ENCODE measurements at places on chromosomes 7 and 10.

DNA sequence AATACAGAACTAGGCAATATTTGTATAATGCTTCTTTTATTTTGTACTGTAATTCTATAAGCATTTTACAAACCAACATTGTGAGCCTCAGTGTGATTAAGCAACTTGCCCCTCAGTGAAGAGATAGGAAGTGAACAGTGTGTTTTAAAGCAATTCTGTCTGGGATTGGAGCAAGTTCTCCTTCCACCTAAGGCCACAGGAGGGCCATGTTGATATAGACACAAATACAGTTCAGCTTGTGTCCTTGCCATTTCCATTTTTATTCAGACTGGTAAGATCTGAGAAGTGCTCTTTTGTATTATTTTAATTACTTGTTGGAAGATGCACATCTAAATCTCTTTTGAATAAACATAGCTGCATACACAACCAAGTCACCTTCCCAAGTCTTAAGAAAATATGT lies 416.3 kb upstream of the COBL start:
- DNase-seq: no peak

DNA sequence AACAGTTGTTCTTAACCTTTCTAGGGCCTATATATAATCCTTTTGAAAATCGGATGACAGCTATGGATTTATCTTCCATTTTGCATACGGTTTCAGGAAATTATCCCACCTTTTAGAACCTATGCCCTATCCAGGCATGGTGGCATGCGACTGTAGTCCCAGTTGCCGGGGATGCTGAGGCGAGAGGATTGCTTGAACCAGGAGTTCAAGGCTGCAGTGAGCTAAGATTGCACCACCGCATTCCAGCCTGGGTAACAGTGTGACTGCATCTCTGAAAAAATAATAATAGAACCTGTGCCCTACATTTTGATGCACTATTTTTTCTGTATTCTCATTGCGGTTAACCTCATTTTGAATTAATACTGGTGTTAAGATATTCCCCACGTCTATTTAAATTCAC lies 11.6 kb downstream of the CCAR1 start:
- no peak for DNase-seq

GRCh38 chr10:75211007-75211691 lies 553 bp downstream of the VDAC2 start:
- no peak for DNase-seq

- DNase-seq: no peak
These were observed 4.6 kb upstream of the ADRA2A start for GRCh38 chr10:111072232-111072631.

GRCh38 chr10:3969876-3970666 lies 185.1 kb upstream of the KLF6 start:
- no peak for DNase-seq

- no peak for DNase-seq
These were observed 277.1 kb upstream of the KLF6 start for GRCh38 chr10:4062072-4062471.

- DNase-seq: no peak
These were observed 72.7 kb downstream of the LHPP start for GRCh38 chr10:124534231-124534798.

- DNase-seq: no peak
These were observed at the start of gene PTPRZ1 for GRCh38 chr7:121872831-121873288. TSS of gene PTPRZ1 (plus strand) at chr7:121873161. CDS start at chr7:121873500, 339 bp downstream.

GRCh38 chr10:105502058-105502457 lies 861.0 kb downstream of the SORCS3 start:
- no peak for DNase-seq

DNA sequence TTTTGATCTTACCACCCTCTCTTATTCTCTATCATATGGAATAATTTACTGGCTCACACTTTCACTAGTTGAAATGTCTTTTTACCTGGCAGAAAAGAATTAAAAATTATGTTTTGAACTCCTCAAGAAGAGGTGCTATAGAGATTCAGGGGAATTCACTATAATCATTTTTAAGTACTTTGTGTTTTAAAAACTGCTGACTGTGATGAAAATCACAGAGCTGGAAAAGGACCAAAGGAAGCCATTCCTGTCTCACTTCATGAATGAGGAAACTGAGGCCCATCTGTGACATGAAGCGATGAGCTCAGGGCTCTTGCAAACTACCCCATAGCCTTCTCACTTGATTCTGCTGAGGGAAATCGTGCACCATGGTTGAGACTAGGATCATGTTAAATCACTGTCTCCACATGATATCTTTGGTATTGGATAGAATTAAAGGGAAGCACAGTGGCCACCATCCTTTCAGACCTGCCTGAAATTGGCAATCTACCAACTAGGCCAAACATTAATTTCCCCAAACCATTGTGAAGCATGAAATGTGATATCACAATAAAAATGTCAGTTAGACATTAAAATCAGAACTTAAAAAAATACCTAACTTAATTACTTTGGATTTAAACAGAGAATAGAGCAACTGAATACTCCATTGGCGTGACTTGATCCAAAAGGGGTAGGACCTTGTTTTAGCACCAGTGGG lies 141.0 kb downstream of the FZD1 start:
- DNase-seq: no peak

DNA sequence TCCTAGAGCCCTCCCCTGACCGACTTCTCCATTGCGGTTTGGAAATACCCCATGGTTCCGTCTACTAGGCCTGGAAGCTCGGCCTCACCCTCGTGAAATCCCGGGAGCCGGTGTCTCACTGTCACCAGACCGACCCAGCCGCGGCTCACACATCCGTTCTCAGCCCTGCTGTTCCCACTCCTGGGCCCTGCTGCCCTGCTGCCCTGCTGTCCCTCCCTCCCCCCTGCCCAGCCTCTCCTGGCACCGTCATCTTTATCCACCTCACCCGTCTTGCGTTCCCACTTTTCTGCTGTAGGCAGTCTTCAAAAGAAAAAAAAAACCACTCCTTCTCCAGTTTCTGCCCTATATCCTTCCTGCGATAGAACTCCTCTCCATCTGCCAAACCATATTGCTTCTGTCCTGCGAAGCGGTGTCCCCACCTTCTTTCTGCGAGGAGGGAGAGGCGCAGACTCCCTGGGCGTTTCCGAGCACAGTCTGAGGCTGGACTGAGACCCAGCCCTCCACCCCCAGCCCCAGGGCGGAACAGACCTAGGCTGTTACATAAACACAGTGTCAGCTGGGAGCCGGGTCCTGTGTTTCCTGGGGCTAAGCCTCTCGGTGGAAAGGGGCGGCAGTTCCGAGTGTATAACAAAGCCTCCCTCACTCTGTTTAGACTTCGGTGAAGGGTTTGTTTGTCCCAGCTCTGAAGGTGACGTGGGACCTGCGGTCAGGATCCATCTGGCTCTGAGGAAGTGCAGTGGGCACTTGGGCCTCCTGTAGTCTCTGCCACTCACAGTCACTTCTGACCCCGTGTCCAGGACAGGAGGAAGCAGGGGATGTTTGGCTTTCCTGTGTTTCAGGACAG lies 2.8 kb downstream of the AGAP3 start:
- no peak for DNase-seq

DNA sequence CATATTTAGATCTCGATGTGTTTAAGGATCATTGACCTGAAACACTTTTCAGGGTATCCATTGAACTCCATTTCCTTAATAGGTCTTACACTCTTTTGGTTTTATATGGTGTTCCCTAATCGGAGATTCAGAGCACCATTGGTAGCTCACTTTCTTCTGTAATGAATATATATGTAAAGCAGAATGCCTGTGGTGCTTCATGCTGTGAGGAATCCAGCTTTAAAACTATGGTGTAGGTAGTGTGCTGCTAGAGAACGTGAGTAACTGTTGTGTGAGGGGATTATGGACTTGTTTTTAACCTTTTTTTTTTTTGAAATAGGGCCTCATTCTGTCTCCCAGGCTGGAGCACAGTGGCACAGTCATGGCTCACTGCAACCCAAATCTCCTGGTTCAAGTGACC lies 376.9 kb upstream of the LRGUK start:
- no peak for DNase-seq

DNA sequence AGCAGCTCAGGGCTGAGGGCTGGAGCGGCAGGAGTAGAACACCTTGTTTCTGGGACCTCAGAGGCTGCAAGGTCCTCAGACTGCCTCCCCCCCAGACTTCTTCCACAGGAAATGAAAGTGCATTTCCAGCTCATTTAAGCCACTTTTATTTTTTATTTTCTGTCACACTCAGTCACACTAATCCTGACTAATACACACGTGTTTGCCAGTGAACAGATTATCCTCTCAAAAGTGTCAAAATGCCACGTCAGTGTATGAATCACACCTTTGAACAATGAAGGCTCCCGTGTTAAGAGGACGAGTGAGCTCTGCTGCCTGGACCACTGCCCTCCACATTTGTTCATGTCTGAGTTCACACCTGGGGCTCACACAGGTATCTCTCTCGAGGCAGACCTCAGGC lies 488.5 kb downstream of the DNAJB6 start:
- no peak for DNase-seq

DNA sequence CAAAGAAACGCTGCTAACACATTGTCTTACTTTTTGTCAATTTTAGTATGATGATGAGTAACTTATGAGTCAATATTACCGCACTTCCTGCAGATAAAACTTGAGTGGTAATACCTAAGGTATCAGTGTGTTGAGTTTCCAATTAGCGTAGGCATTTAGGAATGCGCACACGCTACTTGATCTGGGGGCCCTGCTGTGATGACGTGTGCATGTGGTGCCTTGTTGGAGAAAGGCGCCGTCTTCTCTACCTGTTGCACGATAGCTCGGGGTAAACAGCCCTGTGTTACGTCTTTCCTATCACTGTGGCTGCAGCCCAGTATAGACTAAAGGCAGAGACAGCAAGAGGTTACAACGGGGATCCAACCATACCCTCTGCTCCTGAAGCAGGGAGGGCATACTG lies 476.8 kb upstream of the ADARB2 start:
- no peak for DNase-seq

GRCh38 chr7:43758029-43758821 lies at the start of gene BLVRA:
TSS of gene BLVRA (plus strand) at chr7:43758680. CDS start at chr7:43771159, 12,479 bp downstream.
- peak; percentile 48 for DNase-seq

- no peak for DNase-seq
These were observed 101.6 kb downstream of the NPSR1 start for GRCh38 chr7:34759477-34760125.

GRCh38 chr10:103816431-103816830 lies 38.9 kb downstream of the SH3PXD2A start:
- DNase-seq: no peak

GRCh38 chr10:79074732-79075131 lies 6.0 kb downstream of the ZMIZ1 start:
- DNase-seq: no peak

- no peak for DNase-seq
These were observed 19.3 kb downstream of the OR6B1 start for GRCh38 chr7:144019457-144019856.

DNA sequence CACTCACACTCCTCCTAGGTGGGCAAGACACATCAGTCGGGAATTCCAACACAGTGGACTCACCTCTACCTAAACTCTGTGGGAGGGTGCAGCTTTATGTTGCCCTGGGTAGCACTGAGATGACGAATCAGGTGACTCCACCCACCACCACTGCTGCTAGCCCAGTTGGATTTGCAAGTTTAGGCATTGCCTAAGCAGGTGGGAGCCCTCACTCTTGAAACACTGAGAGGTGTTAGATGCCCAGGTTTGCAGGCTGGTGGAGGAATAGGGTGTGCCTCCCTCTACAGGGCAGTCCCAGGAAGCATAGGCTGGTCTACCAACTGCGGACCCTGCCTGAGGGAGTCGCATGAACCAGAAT lies 708.9 kb downstream of the POM121L12 start:
- no peak for DNase-seq

DNA sequence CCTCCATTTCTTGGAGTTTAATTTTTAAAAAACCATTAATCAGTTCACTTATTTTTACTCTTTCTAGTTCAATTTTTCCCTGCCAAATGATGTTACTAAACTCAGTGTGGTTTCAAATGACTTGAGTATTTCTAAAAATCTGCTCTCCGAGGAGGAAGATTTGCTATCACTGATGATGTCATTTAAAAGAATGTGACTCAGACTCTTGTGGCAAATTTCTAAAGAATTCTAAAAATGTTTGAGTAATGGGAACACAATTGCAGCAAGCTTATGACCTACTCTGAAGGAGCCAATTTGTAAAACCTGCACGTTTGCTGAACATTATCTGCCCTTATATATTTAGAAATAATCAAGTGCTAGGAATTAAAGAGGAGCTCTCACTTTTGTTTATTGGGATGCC lies 88.6 kb downstream of the SPAG6 start:
- DNase-seq: no peak

DNA sequence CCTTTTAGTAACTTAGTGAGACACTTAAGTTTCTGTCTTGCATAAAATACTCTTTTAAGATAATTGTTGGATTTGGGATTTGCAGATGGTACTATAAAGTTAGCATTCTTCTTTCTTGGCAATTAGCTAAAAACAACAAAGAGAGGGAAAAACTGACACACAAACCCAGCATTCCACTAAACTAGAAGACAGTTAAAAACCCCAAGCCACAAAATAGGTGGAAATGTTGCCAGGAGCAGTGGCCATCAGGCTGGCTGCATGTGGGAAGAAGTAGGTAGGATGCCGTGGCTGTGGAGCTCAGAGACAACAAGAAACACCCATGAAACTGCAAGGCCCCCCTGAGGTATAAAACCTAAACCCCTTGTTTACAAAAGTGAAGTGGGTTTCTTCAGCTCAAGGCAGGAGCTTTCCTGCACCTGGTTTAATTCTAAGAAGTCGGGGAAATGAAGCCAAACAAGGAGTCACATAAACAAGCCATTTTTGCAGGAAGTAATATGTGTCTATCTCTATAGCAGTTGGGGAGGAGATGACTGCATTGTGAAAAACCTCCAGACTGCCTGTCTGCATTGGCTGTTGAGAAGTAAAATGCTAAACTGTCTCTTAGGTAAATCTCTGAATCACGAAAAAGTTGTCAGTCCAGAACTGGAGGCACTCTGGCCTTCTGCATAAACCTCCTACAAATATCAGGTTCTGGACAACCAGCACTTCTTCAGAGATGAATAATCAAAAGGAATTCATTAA lies 9.5 kb downstream of the RAB18 start:
- no peak for DNase-seq

DNA sequence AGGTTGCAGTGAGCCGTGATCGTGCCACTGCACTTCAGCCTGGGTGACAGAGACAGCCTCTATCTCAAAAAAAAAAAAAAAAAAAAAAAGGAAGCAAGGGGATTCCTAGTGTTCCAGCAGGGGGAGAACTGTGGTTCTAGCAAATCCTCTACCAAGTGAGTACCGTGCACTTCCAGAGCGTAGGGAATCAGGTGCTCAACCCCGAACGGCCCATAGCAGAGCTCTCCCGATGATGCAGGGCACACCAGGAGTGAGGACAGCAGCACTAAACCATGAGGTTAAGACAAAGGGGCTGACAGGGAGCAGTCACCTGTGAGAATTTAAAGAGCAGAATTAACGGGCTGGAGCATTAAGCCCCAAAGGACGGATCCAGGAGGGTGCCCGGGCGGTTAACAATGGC lies 173.6 kb downstream of the PTPRN2 start:
- DNase-seq: no peak

DNA sequence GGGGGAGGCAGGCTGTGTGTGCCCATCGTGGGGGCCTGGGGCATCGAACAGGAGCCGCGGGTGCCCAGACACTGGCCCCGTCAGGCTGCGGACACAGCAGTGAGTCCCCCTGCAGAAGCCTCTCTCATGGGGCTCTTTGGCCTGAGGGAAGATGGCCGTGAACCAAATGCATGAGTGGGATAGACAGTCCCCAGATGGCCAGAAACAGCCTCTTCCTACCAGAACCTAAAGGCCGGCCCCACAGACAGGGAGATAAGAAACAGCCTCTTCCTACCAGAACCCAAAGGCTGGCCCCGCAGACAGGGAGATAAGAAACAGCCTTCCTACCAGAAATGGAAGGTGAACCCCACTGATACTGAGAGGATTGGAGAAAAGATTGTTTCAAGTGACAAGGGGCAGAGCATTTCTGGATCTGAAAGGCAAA lies 16.6 kb downstream of the IDI2 start:
- DNase-seq: no peak

Data from activated CD4-positive, alpha-beta T cell treated with anti-CD3 and anti-CD28 coated beads for 1 hour (primary cell).